ENCODE measurements at places on chromosomes 4 and X.

- no peak for DNase-seq
Measured at GRCh38 chr4:187615972-187616371, 379.6 kb upstream of the ZFP42 start.

GRCh38 chr4:8338351-8338961 is 68.9 kb downstream of the HTRA3 start:
- no peak for DNase-seq

DNA sequence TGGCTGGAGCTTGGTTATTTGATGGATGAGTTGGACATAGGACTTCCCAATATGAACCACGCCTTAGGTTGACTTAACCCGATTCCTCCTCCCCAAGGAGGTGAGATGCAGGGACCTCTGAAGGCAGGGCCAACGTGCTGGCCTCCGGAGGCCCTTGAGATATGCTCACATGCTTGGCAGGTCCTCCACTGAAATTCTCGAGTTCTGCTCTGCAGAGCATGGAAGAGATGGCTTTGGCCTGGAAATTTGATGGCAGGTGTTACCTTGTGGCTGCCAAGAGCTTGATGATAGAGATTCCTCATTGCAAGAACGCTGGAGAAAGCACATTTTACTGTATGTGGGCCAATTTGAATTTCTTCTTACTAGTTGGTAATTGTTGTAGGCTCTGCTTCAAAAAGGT is 117.4 kb upstream of the LIMCH1 start:
- DNase-seq, result no peak

DNA sequence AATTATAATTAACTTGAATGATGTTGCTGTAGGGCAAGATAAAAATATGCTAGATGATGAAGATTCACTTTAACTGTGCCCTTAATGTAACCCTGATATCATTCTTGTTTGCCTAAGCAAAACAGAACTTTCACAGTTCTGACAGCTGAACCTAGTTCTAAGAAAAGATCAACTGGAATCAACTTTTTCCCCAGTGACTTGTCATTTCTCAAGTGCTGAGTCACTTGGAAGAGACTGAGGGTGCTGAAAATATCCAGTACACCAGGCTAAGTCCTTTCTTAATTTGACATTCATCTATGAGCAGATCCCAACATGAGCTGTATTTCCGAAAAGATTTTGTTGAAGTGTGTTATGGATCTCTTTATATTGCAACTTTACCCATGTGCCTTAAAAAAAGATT is 140.4 kb downstream of the MID1IP1 start:
- DNase-seq, result no peak

DNA sequence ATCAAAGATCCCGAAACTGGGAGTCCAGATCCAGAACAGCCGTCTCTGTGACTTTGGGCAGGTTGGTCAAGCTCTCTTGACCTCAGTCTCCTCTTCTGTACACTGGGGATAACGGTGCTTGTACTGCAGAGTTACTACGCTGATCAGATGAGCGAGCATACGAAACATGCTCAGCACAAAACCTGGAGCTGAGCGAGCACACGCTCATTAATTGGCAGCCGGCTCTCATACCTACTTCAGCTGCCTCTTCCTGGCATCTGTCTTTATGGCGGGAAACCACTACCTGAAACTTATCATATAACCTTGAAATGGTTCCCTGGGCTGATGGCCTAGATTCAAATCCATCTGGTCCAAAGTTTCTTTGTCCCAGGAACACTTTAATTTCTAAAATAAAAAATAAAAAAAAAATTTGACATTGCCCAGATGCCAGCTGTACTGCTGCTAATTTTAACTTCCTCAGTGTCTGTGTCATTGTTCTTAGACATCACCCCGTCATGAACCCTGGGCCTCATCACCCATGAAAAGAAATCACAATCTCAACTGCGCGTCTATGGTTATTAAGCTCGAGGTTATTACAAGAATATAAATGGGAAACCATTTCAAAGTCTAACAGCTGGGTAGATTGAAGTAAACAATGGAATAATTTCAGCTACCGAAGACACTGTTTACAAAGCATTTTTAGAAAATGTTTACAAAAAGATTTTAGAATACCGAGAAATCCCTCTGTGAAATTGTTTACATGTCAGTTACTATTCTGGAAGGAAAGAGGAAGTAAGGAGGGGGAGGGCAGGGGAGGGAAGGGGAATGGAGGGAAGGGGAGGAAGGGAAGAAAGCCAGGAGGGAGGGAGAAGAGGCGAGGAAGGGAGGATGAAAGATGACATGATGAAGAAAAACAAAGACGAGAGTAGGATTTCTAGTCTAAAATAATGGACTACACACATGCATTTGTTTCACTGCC is 49.0 kb downstream of the CRMP1 start:
- DNase-seq, result no peak

GRCh38 chr4:2991243-2991642 is 27.9 kb downstream of the GRK4 start:
- no peak for DNase-seq

DNA sequence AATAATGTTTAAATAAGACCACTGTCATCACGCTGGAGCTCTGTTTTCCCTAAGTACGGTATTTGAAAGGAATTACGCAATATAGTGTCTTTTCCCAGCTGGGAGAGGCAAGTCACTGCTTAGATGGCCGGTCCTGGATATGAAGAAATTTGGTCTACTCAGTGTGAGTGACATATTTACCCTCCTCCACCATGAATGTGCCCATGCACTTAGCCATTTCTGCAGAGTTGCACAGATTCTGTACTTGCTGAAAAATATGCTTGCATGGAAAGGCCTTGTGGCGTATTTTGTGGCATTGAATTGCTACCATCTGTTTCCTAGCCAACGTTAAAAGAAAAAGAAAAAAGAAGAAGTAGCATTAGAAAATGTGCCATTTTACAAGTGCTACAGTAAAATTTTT is 73.1 kb downstream of the ADGRL3 start:
- DNase-seq, result no peak

DNA sequence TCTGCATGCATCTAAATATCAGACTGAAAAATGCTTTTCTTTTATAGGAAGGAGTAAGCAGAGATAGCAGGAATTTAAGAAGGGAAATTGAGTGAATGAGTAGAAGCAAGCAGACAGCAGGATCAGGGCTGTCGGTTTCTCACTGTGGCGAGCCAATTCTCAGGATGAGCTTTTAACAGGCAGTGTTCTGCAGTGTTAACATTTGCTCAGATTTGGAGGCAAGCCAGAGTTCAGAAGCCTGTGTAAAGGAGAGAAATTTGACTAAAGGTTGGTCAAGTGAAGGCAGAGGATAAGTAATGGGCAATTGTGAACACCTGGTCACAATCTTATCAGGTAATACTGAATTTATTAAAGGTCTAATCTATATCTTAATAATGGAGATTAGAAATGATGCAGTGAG is 133.3 kb upstream of the MAGEB16 start:
- DNase-seq, result no peak

GRCh38 chrX:17923546-17923945 is 62.4 kb upstream of the RAI2 start:
- DNase-seq, result no peak

DNA sequence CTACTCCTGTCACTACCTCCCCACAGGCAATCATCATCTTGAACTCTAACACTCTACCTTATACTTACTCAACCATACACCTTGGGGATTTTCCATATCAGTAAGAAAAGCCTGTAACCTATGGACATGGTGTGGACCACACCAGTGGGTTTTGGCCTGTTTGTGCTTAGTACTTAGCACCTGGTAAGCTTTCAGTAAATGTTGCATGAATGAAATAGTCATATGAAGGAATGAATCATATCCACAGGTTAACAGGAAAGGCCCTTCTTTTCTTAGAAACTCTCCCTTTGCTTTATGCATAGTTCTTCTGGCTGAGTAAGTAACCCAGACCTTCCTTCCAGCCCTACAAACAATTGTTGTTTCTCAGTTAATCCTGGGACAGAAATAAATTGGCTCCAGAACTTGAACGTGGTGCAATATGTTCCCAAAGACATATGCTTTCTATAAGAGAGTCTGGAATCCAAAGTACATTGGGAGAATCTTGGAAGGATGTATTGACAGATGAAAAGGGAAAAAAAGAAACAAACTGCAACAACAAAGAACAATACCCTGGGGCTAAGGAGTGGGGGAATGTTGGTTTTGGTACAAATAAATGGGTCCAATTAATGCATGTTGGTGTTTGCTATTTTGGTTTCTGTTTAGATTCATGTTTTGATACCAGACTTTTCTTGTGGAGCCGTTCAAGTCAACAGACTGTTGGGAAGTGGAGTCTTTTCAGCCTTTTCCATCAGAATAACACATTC is 27.8 kb downstream of the RASL11B start:
- DNase-seq, result no peak

GRCh38 chr4:150305995-150306394 is 227.8 kb downstream of the DCLK2 start:
- no peak for DNase-seq

DNA sequence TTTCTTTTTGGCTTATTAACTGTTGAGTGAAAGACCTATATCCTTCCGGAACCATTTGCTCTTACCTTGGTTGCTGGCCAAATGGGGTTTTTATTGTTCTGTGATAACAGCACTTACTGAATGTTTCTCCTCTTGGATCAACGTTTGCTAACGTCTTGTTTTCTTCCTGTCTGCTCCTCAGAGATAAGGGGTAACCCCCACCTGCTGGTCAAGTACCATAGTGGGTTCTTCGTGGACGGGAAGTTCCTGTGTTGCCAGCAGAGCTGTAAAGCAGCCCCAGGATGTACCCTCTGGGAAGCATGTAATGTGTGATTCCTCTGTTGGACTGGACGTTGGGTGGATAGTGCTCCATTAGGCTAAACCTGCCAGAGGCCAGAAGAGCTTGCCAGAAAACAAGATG is 15.3 kb downstream of the BMX start:
- no peak for DNase-seq

GRCh38 chrX:4572691-4573090 is 859.2 kb upstream of the PRKX start:
- no peak for DNase-seq

- no peak for DNase-seq
Measured at GRCh38 chr4:110518889-110519490, 43.0 kb downstream of the ENPEP start.

DNA sequence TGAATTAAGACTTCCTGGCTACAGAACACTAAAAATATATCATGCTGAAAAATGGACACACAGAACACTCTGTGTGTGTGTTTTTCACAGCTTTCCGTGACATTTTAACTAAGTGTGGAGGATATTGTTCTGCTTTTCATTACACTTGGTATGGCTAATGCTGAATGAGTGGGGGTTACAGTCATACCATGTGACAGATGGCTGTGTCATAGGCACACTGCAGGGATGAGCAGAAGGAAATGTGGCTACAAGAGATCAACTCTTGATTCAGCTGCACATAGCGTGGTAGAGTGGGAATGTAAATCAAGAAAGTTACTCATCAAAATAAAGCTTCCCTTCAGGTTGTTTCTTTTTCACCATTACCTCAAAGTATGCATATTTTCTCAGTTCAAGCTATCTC is 669.8 kb downstream of the IQCM start:
- no peak for DNase-seq

DNA sequence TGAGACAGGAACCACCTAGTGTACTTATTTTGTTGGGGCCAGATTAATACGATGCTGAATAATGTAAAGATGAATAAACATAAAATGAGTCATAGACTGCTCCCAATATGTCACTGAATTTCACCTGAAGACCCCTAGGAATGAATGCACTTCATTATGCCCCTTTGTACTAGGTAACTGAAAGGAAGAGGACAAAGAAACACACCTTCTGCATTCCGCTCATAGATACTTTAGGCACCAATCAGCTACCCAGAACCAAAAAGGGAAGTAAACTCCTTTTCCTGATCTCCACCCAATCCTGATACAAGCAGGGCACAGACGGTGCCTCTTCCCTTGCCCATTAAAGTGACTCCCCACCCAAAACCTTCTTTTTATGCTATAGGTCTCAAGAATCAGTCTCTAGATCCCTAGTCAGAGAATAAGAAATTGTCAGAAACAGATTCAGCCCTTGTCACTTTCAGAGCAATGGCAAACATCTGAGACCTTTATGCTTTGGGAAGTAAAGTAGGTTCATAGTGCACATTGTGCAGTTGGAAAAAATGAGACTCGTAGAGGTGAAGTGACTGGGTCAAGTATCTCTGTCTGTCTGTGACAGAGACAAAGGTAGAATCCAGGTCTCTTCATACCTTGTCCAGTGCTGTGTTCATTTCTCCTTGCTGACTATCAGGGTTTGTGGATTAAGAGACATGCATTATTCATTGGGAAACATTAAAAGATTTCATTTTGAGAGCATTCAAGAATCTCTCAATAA is 2.3 kb downstream of the GPR174 start:
- no peak for DNase-seq

GRCh38 chrX:45851434-45851991 is 650.8 kb upstream of the DIPK2B start:
- DNase-seq, result peak; percentile 54

- peak; percentile 9 for DNase-seq
Measured at GRCh38 chr4:77158487-77158861, 1.5 kb downstream of the CCNG2 start.

DNA sequence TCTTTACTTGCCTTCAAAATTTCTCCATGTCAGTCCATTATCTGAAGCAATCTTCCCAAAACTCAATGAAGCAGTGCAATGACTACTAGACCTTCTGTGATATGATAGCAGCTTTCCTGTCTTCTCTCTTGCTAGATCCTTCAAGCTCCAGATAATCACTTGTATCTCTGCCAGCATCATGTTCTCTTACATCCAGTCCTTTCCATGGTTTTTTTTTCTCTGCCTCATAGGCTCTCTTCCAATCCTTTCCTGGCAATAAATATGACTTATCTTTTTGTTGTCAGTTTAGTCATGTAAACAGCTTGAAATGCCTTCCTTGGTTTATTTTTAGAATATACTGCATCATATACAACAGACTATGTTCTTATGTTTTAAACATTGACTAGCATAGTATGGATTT is 193.5 kb downstream of the CFAP299 start:
- DNase-seq, result no peak

GRCh38 chr4:153616006-153616555 is 68.0 kb upstream of the TLR2 start:
- peak; percentile 10 for DNase-seq

- no peak for DNase-seq
Measured at GRCh38 chr4:164888096-164888715, 11.2 kb downstream of the APELA start.

- no peak for DNase-seq
Measured at GRCh38 chr4:186684889-186685309, 38.8 kb downstream of the FAT1 start.

GRCh38 chr4:169279108-169279507 is 8.4 kb upstream of the SH3RF1 start:
- no peak for DNase-seq

DNA sequence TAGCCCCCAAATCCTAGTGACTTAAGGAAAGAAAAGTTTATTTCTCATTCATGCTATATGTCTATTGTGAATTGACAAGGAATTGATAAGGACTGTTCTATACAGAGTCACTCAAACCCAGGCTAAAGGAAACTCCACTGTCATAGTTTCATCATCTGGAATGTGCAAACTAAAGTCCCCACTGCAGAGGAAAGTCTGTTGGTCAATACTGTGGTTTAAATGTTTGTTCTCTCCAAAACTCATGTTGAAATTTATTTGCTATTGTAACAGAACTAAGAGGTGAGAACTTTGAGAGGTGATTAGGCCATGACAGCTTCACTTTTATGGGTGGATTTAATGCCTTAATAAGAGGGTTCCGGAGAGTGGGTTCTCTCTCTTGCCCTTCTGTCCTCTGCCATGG is 149.6 kb downstream of the COX18 start:
- DNase-seq, result no peak

- DNase-seq, result no peak
Measured at GRCh38 chrX:103704863-103705262, 5.8 kb upstream of the TMEM31 start.

GRCh38 chr4:18422685-18423084 is 401.1 kb upstream of the LCORL start:
- DNase-seq, result no peak

All from stimulated activated CD4-positive, alpha-beta T cell treated with anti-CD3 and anti-CD28 coated beads, Interleukin-15, amount 100 ng/mL, for 1 hour (primary cell).